ENCODE measurements at places on chromosomes 3 and 15.

DNA sequence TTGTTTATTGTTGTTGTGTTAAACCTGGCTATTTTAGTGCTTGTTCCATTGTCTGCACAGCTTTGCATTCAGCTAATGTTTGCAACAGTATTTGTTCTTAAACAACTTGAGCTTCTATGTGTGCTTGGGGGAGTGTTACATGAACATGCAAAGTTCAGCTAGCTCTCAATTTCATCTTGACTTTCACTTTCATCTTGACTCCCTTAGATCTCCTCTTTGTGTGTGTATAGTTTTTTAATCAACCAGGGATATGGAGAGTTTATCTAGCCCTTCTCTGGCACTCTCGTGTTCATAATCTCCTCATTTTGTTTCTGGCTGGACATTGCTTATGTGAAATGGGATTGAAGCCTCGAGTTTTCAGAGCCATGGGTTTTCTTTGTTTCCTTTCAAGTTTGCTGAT, 212.4 kb upstream of the ZBTB20 start:
- DNase-seq: peak; percentile 35

- no peak for DNase-seq
These were observed 426.7 kb downstream of the SOX2 start for GRCh38 chr3:182138393-182138792.

DNA sequence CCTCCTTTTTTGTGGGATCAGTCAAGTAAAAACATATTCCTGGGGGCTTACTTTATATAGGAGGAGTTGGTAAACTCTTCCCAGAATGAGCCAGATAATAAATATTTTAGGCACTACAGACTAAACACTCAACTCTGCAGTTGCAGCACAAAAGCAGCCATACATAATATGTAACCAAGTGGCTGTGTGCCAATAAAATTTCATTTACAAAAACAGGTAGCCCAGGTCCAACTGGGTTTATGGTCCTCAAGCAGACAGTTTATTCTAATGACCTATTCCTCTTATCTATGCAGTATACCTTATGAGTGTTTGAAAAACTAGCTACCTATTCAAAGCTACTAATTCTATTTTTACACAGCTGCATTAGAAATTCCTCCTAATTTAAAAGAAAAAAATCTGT, 61.8 kb downstream of the FAIM start:
- DNase-seq: no peak

- DNase-seq: peak; percentile 89
These were observed 716 bp downstream of the PTPN23 start for GRCh38 chr3:47381317-47382157.

GRCh38 chr3:128598884-128599664, 51.5 kb downstream of the RPN1 start:
- DNase-seq: peak; percentile 63

DNA sequence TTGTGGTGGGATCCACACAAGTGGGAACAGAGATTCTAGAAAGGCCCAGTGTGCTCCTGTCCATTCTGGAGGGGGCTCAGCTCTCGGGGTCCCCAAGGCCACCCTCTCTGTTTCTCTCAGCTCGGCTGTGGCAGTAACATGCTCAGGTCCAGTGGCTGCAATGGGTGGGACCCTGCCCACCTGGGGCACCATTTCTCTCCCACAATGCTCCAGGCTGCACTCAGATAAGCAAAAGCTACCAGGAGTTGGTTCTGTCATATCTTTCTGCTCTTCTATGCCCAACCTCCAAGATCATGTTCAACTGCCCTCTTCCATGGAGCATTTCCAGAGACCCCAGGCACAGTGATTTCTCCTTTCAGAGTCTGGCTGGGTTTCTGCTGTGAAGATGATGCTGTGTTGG, 40.8 kb downstream of the ITGA11 start:
- no peak for DNase-seq

GRCh38 chr3:76039431-76039830, 254.1 kb upstream of the ZNF717 start:
- DNase-seq: peak; percentile 49

- DNase-seq: peak; percentile 40
These were observed 240.0 kb downstream of the MBNL1 start for GRCh38 chr3:152508705-152509104.

GRCh38 chr15:40328751-40329150, 5.3 kb downstream of the INAFM2 start:
- no peak for DNase-seq

- DNase-seq: no peak
These were observed 887.8 kb downstream of the IGSF11 start for GRCh38 chr3:118146658-118147375.

GRCh38 chr3:20245781-20246180, 59.8 kb upstream of the SGO1 start:
- DNase-seq: no peak

DNA sequence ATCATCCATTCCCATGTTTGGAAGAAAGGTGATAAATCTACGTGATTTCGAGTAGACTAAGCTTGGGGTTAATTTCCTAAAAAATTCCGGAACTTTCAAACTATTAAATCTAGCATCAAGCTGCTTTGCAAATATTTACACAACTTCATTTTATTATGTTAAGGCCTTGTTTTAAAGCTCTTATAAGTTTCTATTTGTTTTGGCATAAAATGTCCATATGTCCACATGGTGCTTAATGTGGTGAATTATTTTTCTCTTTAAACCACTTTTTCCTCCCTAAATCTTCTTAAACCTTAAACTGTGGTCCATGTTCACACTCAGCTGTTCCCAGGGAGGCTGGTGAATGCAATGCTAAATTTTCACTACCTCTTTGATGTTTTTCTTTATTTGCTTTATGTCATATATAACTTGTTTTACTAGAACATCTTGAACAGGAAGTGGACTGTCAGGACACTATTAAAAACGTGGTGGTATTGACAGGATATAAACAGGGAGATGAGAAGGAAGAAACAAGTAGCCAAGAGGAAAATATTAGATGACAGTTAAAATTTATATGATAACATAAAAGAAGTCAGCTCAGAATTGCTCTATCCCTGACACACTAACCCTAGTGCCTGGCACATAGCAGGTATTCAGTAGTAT, 72.5 kb upstream of the AGTR1 start:
- DNase-seq: no peak

GRCh38 chr3:57094575-57094974, 34.1 kb downstream of the SPATA12 start:
- DNase-seq: peak; percentile 18

GRCh38 chr15:44545913-44546802, 9.2 kb downstream of the EIF3J start:
- peak; percentile 58 for DNase-seq

DNA sequence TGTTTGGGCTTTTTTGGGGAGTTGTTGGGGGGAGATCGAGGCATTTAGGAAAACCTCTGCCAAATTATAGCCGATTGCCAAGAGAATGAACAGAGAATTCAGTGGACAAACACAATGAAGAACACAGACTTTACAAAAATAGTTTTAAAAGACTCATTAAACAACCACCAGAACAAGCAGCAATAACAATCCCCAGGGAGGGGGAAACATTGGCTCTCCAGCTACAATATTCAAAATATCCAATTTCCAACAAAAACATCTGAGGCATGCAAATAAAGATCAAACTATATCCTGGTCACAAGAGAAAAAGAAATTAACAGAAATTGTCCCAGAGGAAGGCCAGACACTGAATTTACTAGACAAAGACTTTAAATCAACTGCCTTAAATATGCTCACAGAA, 24.5 kb upstream of the ANKRD28 start:
- DNase-seq: no peak

GRCh38 chr15:37059086-37059485, 41.3 kb downstream of the MEIS2 start:
- peak; percentile 87 for DNase-seq

DNA sequence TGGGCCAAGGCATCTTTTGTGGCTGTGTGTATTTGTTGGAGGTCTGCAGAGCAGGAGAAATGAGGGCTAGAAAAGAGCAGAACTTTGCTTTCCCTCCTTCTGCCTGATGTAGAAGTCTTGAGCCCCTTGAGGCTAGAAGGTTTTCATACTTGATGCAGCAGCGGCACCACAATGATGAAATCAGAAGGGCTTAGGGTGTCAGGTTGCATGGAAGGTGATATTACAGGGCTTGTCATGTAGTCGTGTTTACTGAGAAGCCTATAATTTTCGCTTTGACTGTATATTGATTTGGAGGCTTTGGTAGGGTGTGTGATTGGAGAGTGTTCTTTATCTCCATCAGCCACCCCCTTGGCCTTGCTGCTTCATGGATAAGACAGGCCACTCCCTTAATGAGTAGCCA, 339.8 kb downstream of the THSD4 start:
- DNase-seq: no peak

GRCh38 chr3:189355481-189356201, 183.9 kb downstream of the TPRG1 start:
- DNase-seq: peak; percentile 51

GRCh38 chr3:25911525-25912295, 121.8 kb downstream of the OXSM start:
- DNase-seq: no peak

- no peak for DNase-seq
These were observed 446.7 kb upstream of the PROK2 start for GRCh38 chr3:72231439-72232196.

GRCh38 chr3:30142946-30143345, 463.5 kb upstream of the TGFBR2 start:
- peak; percentile 61 for DNase-seq

- DNase-seq: peak; percentile 73
These were observed 124.5 kb downstream of the PEAK1 start for GRCh38 chr15:77295446-77295845.

DNA sequence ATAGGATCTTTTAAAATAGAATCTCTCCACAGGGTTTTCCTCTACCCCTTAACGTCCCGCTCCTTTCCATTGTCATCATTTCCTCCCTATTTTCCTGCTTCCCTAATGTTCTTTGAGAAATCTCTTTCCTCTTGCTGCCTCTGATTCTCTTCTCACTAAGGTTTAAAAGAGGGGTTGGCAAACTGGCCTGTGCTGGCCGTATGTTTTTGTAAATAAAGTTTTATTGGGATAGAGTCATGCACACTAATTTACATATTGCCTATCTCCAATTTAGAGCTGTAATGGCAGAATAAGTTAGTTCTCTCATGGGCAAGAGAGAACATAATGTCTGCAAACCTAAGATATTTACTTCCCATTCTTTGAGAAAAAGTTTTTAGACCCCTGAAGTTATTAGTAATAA, 25.0 kb downstream of the MRPL3 start:
- DNase-seq: no peak

- DNase-seq: no peak
These were observed 6.0 kb downstream of the PRKCI start for GRCh38 chr3:170228093-170228766.

GRCh38 chr15:28049581-28049980, 49.5 kb downstream of the OCA2 start:
- no peak for DNase-seq

DNA sequence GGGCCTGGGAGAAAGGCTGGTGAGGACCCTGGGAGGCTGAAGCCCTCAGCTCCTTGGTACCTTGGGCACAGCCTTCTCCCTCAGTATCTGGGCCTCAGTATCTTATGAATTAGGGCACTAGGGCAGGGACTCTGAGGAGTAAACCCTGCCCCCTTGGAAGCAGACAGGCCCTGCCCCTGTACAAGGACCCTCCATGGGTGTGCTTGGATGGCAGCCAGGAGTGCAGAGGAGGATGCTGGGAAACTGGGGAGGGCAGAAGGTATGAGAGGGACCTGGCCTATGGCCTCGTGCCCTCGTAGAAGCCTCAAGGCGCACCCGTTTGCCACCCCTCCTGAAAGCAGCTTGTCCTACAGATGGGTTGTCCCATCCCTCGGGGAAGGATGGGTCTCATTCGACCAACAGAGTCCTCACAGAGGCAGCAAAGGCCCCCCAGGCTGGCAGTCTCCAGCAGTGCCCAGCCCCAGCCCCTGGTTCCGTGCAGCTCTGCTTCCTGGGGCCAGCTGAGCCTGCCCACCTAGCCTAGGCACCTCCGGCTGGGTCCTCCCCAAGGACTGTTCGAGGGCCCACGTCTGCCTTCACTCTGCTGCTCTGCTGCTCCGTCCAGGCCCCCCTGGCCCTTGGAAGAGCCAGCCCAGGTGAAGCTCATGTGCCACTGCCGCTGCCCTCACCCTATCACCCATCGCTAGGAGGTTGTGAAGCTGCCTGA, 15.3 kb upstream of the SEMA3F start:
- no peak for DNase-seq

DNA sequence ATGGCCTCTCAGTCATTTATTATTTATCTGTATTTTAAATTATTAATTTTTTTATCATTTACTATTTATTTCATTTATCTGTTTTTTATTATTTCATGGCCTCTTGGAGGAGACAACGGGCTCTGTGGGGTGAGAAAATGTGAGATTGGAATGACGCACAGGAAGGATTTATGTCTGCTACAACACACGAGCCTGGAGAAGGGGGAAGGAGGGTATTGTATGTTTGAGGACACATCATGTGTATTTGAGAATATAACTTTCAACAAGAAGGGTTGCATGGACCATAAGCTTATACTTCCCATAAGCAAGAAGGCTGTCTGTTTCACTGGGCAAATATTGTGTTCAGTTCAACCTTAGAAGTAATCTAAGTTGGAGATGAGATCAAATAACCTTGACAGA, 31.7 kb downstream of the LSM3 start:
- no peak for DNase-seq

DNA sequence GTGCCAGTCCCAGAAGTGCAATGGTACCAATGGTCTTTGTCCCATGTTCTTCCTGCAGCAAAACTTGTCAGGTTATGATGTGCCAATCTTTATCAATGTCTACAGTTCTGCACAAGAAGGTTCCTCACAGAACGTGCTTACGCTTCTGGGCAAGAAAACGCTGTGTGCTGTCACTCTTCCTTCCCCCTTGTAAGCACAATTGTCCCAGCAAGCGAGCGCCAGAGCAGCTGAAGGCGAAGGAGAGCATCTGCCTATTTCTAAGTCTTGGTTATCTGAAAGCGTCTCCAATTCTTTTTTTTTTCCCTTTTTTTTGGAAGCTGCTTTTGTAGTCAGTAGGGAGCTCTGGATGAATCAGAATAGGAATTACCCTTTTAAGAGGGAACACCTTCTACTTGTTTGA, 514.4 kb downstream of the FGF12 start:
- DNase-seq: no peak

GRCh38 chr3:15728766-15729165, 69.0 kb downstream of the ANKRD28 start:
- no peak for DNase-seq

GRCh38 chr3:4150816-4151215, 152.4 kb upstream of the SETMAR start:
- no peak for DNase-seq

DNA sequence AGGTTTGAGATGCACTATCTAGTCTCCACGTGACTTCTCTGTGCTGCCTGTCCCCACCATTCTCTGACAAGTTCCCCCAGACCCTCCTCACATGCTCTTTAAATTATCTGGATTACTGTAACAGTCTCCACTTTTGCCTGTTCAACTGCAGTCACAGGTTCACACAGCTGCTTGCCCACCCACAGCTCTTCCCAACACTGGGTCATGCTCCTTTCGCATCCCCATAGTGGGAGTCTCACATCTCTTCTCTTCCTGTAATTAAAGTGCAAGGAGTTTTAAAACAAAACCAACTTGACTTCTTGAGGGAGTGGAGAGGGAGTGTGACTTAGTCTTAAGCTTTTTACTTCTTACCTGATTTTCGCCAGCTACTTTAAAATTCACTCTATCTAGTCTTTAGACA, 178.8 kb downstream of the PLCL2 start:
- DNase-seq: no peak
